ENCODE measurements at places on chromosomes 16 and 17.

DNA sequence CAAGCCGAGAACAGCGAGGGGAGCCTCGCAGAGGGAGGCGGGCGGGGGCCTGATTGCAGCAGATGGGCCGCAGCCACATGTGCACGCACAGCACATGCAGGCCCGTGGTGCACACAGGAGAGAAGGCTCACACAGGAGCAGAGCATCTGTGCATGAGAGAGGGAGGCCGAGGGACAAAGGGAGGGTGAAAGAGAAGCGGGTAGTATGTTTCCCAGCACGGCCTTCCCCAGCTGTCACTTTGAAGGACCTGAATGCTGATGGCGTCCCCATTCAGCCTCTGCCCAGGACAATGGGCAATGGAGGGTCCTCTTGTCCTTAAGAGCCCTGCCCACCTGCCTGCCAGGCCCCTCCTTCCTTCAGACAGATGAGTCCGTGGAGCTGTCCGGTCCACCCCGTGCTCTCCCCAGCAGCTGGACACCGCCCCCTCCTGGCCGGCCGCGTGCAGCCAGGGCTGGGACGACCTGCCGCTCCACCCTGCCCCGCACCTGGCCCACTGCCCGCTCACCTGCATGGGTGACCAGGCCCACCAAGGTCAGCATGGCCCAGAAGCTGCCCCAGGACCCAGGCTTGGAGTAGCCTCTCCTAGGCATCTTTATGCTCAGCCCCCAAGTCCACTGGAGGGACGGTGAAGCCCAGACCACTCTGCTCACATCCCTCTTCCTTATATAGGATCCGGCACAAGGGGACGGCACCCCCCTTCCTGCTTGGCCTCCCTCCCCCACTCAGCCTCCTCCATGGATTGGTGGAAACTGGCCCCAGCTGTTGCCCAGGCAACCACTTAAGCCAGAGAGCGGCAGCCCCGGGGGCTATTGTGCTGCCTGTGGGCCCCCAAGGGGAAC, at the start of gene BTBD17:
Gene BTBD17 (minus strand): TSS at position 639 of the 839 bp plus-strand sequence. CDS start 49 bp downstream, at position 590.
- DNase-seq: no peak

GRCh38 chr17:69876757-69877156, 198.3 kb upstream of the KCNJ16 start:
- DNase-seq: no peak

DNA sequence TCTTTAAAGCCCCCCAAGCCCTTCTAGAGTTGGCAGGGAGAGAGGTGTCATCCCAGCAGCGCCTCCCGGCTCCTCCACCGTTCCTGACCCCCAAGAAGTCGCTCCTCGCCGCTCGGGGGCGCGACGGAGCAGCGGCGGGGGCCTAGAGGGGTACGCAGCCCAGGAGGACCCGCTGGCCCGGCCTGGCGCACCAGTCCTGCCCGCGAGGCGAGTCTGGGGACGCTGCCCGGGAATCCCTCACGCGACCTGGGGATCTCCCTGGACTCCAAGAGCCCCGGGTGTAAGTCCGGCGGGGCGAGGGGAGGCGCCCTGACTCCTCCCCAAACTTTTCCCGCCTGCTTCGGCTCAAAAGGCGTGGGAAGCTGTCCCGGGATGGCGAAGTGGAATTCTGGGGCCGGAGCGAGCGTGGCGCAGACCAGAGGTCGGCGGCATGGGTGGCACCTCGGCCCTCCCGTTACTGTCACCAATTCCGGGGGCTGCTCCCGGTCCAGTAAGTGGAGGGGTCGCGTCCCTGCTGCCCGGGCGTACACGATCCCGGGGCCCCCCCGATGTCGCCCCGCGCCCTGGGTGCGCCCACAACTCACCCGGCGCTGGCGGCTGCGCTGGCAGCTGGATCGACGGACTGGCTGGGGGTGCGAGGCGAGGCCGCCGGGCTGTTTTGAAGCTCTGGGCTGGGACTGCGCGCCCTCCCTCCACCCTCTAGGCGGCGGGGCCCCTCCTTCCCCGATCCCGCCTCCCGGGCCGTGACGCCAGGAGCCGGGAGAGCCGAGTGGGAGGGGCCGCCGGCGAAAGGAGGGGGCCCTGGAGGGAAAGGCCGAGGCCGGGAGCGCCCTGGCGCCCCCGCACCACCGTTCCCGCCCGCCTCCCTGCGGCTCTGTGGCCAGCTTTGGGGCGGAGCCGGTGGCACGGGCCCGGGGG, at the start of gene EMP2:
Gene EMP2 (minus strand): TSS at position 634 of the 918 bp plus-strand sequence. CDS start 32,981 bp downstream, outside the sequence.
- peak; percentile 51 for DNase-seq

- DNase-seq: no peak
Measured at GRCh38 chr17:9537177-9537776, 38.3 kb downstream of the STX8 start.

- DNase-seq: no peak
Measured at GRCh38 chr16:48053418-48053745, 102.4 kb downstream of the ABCC12 start.

DNA sequence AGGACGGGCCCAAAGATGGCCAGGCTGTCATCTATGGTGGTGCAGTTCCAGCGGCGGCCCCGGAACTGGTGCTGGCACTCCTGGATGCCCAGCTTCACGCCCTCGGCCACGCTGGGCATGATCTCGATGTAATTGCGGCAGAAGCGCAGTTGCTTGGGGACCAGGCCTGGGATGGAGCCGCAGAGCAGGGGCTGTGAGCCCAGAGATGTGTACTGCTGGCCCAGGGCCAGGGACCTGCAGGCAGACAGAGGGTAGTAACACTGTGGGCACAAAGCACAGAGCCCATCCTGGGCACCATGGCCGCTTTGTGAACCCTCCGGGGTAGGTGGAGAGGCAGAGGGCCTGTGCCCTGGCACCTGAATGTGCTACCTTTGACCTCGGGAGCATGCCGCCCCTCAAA, 44.8 kb downstream of the WNT3 start:
- DNase-seq: no peak

GRCh38 chr17:48127371-48128051, 19.9 kb downstream of the SNX11 start:
- DNase-seq: no peak

Data from fibroblast of skin of left quadriceps (primary cell).